ENCODE measurements at places on chromosomes 2 and 18. TPM values are rescaled to one million over a fixed set of nuclear protein-coding genes. Genes with fewer than 3 reads are reported as not detected.

Gene FAM237A
- total RNA-seq, result not detected

Gene ACMSD
- not detected for total RNA-seq

Gene CFAP221
- total RNA-seq, result not detected

Gene ZNF236
- 23.7 TPM for total RNA-seq

Gene SPEG
- total RNA-seq, result 0.39 TPM

Gene RGPD4
- total RNA-seq, result not detected

Gene MBOAT2
- total RNA-seq, result 4.7 TPM

Gene ELMOD3
- total RNA-seq, result 22.3 TPM

Gene FOSL2
- 26.1 TPM for total RNA-seq

Gene C2orf42
- total RNA-seq, result 24.0 TPM

Gene PKDCC
- total RNA-seq, result not detected

Gene HOXD1
- total RNA-seq, result not detected

Gene HAAO
- total RNA-seq, result 0.80 TPM

Gene RAB6C
- total RNA-seq, result not detected

Gene SCYGR3
- not detected for total RNA-seq

Gene NAB1
- 37.7 TPM for total RNA-seq

Gene EVA1A
- total RNA-seq, result not detected

Gene DRC1
- total RNA-seq, result not detected

Gene SERPINB4
- total RNA-seq, result not detected

Gene NGEF
- not detected for total RNA-seq

Gene XDH
- total RNA-seq, result 0.15 TPM

Gene NCL
- total RNA-seq, result 642 TPM

Gene SPATA3
- not detected for total RNA-seq

Gene HOXD11
- total RNA-seq, result not detected

Gene CDH19
- not detected for total RNA-seq

Gene ABHD1
- 0.24 TPM for total RNA-seq

Gene ARHGAP25
- 156 TPM for total RNA-seq

All from T-helper 1 cell treated with Interleukin-12 subunit alpha and Interleukin-12 subunit beta and Interleukin-4 antibody, amounts not matched to agents 30 ng/mL and 1 ng/mL, for 36 hours (primary cell).